Stimulated activated CD4-positive, alpha-beta T cell treated with anti-CD3 and anti-CD28 coated beads, Interleukin-2, amount 100 ng/mL, for 48 hours (primary cell): ENCODE measurements at places on chromosomes 3 and 15.

DNA sequence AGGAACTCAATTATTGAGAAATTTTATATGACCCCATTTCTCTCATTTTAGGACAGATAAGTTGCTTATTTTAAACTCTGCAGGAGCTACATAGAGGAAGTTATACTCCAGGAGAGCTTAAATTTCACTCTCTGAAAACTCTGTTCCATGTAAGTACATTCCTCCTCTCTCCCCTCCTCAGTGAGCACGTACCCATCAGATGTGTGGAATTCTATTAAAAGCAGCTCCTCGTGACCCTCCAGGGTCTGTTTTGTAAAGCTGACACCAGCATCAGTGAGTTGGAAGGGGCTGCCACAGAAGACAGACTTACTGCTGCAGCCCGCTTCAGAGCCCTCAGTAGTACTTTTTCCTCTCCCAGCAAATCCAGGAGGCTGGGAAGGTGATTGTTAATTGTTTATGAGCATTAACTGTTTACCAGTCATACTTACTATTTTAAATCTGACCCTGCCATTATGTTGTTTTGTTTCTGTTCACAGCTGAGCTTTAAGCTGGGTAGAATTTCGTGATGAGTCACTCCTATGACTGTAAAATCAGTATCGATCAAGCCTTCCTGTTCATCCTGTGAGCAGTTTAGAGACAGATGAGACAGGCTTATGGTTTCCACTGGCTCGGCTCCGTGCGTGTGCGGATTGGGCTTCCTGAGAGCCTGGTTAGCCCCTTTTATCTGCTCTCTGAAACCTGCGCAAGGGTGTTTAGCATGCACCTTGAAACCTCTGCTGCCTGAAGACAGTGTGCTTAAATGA is 20.4 kb downstream of the IGF1R start:
- no peak for DNase-seq

DNA sequence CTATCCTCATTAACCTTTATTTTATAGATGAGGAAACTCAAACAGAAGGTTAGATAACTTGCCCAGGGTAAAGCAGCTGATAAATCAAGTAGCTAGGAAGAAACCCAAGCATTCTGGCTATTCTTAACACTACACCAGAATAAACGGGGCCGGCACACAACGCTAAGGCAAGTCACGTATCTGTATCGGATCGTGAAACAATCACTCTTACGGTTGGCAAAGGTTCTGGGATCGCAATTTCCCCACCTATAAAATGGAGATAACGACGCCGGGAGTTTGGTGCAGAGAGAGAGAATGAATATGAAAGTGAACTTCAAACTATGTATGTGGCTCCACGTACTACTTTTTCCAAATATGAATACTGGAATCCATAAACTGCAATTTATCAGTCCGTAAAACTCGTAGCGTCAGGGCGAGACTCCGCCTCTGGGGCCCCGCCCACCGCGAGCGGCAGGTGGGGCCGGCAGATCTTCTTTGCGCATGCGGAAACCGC is 252 bp upstream of the ARMC8 start:
- DNase-seq: peak; percentile 85

DNA sequence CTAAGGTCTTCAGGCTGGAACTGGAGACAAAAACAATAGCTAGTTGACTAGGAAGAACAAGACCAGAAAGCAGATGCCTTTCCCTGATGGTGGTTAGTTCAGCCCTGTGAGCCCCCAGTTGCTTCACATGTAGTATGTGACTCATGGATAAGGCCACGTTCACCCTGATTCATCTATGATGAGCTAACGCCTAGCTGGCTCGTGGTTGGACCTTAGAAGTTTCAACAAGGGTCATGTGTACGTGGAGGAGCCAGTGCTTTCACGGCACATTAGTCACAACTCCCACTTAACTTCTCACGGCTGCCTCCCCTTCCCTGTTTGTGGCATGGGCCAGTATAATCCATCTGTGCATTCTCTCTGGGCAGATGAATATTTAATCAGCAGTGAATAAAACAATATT is 20.6 kb downstream of the COL8A1 start:
- DNase-seq: no peak

GRCh38 chr15:41558400-41559238 is at the start of gene TYRO3:
TSS of gene TYRO3 (plus strand) at chr15:41559212. CDS start at chr15:41559258, 46 bp downstream.
- peak; percentile 61 for DNase-seq

DNA sequence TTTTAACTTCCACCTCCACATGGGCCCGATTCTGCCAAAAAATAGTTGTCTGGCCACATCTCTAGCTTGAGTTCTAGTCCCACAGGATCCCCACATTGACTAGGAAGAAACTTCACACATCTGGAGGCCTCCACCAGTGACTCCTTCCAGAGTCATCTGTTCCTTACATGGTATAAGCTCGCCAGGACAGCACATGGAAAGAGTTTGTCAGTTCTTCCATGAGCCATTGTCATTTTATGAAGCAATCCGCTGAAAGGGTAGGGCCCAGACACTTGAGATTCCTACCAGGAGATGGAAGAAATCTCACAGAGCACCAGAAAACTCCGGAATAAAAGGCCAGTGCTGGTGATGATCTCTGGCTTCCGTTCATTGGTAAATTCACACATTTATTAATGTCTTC is 350.5 kb upstream of the ICE2 start:
- no peak for DNase-seq

GRCh38 chr15:28995705-28996104 is 109.9 kb downstream of the APBA2 start:
- DNase-seq: no peak

- no peak for DNase-seq
These were observed 1.3 kb downstream of the AMIGO3 start for GRCh38 chr3:49717959-49718857.

DNA sequence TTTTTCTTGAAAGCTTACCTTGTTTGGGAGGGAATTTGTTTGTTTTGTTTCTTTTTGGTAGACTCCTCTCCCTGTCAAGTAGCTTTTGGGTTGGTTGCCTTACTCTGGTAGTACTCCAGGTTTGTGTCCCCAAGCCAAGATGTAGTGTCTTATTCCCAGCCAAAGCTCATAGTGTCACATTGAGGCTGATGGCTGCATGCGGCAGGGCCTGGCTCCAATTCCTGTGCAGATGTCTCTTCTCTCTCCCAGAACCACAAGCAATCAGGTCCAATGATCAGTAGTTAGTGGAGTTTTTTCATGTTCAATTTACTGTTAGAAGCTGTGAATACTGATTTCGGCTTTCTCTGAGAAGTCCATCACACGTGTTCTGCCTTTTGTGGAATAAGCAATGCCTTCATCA is 221.1 kb upstream of the THBS1 start:
- no peak for DNase-seq

DNA sequence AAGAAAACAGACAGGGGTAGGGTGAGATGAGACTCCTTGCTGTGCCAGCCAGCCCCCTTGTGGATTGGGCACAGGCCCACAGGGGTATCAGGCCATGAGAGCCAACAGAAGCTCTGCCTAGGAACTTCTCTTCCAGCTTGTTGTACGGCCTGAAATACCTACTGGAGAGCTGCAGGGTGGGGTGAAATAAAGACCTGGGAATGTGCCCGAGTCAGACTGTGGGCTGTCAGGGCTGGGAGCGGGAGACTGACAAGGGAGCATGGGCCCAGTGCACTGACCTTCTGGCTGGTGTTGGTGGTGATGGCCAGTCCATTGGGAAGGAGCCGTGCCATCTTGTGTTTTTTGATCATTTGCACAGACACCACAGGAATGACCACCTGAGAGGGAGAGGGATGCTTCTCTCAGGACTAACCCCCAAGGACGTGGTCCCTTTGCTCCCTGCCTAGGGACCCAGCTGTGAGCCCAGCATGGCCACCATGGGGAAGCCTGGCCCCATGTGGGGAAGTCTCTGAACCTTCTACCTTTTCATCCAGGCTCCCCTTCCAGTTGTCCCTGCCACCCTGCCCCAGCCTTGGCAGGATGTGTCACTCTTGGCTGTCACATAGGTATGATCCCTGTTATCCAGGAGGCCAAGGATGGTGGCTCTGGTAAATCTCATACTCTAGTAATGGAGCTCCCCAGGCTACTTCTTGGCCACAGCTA is 30.7 kb downstream of the GRAMD2A start:
- DNase-seq: no peak

- DNase-seq: no peak
These were observed 33.8 kb downstream of the SCAP start for GRCh38 chr3:47441796-47442551.

DNA sequence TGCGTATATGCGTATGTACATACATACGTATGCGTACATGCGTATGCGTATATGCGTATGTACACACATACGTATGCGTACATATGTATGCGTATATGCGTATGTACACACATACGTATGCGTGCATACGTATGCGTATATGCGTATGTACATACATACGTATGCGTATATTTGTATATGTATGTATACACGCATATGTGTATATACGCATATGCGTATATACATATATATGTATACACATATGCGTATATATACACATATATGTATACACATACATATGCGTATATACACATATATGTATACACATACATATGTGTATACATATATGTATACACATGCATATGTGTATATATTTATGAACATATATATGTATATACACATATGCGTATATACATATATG is 12.1 kb downstream of the MCTP2 start:
- no peak for DNase-seq

- no peak for DNase-seq
These were observed 149.6 kb downstream of the CHL1 start for GRCh38 chr3:346186-346585.

GRCh38 chr3:1348547-1348946 is 255.7 kb downstream of the CNTN6 start:
- no peak for DNase-seq

DNA sequence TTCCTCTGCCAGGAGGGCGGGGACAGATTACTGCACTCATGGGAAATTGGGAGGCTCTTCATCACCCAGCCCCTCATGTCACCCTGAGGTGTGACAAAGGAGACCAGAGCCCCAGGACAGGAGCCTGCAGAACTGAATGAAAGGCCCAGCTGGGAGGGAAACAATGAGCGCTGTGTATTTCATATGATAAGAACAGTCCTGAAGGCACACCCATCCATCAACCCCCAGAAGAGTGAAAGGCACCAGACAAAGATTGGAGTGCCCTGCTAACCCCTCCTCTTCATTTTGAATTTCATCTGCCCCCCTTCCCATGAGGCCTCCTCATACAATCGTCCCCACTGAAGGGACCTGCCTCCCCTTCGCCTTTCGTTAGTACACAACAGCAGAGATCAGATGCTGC is 160.0 kb upstream of the PRICKLE2 start:
- no peak for DNase-seq

DNA sequence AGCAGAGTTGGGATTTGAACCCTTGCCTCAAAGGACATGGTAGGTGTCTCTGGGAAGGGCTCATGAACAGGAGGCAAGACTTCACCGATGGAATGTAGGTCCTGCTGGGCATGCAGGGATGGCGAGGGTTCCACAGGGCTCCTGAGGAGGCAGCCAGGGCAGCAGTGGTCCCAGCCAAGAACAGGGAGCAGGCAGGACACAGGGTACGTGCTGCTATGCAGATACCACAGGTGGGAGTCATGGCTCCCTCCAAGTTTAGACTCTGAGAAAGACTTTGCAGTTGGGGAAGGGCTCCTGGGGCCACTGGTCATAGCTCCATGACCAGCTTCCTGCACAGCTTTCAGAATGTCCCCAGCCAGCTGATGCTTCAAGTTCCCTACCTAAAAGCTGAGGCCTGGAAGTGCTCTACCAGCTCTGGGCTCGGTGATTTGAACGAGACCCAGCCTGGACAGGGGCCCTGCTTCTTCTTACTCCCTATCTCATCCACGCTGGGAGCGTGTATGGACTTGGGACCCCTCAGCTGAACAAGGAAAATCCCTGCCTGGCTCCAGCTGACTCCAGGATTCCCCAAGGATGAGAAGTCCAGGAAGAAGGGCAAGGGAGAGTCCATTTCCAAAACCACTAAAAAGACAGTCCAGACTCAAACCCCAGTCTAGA is 747 bp downstream of the MYL3 start:
- DNase-seq: no peak

DNA sequence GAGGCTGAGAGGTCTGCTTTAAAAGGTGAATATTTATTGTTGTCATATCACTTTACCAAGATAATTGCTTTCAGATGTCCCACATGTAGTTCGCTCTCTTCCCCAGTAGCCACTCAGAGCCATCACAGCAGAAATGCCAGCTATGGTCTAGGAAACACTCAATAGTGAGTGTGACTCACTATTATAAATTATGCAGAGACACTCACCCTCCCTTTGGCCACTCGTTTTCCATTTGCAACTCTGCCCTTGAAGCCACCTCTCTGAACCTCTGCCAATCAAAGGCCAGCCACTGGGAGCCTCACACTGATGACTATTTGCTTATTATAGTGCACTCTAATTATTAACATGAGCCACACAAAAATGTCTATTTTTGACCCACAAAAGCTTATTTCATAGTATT is 328.1 kb upstream of the ATP10A start:
- DNase-seq: no peak

DNA sequence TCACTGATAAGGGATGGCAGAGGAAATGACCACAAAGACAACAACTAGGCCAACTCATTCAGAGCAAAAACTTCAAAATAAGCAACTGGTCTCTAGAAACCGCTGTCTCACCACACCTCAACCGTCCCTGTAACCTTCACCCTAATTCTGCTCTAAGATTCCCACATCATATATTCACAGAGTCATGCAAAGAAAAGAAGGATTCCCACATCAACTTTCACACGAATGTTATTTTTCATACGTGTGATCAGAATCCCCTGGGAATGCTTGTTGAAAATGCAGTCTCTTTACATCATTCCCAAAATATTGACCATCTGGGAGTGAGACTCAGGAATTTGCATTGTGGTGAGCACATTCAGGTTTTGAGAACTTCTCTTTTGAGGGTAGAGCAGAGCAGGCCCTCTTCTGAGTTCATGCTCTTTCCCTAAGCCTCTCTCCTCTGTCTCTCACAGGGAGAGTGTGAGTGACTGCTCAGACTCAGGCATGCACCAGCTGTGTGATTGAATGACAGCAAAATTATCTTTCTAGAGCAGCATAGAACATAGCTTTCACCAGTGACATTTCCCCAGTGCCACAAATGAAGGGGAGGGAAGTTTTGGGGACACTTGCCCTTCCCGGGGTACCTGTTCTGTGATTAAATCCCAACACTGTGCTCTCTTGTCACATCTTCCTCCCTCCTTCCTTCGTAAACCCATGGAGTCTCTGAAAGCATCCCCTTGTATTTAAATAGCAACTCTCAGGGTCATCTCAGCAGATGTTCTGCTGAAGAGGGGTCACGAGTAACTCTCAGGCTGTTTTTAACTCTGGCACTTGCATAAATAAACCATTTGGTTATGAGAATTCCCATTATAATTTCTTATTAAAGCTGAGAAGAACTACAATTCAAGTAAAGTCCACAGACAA is 170.9 kb downstream of the PLCL2 start:
- no peak for DNase-seq

GRCh38 chr3:70943886-70944285 is 631.4 kb upstream of the MDFIC2 start:
- DNase-seq: no peak

DNA sequence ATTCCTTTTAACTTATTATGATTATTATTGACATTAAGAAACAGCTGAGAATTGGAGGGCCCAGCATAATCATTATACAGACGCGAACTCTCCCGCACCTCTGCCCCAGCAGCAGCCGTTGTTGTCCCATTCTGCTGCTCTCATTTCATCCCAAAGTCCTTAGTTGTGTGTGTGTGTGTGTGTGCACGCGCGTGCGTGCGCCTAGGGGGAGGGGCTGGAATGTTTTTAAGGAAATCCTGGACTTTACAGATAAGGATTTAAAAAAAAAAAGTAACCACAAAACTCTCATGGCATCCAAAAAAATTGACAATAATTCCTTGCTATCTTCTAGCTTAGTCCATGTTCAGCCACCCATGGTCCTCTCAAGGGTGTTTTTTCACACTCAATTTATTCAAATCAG is 134.2 kb downstream of the WNT7A start:
- no peak for DNase-seq

- no peak for DNase-seq
These were observed 16.9 kb upstream of the C15orf61 start for GRCh38 chr15:67504056-67504455.

GRCh38 chr15:39511000-39511915 is 69.6 kb upstream of the THBS1 start:
- no peak for DNase-seq
